ENCODE measurements at places on chromosomes 2 and 18. TPM values are rescaled to one million over a fixed set of nuclear protein-coding genes. Genes with fewer than 3 reads are reported as not detected.

- no peak for DNase-seq
Observed at GRCh38 chr2:163878718-163879117, 142.9 kb upstream of the FIGN start.

GRCh38 chr18:48607056-48607984, 68.5 kb downstream of the CTIF start:
- no peak for DNase-seq

GRCh38 chr2:103506812-103507211, 745.0 kb downstream of the TMEM182 start:
- DNase-seq, result no peak

DNA sequence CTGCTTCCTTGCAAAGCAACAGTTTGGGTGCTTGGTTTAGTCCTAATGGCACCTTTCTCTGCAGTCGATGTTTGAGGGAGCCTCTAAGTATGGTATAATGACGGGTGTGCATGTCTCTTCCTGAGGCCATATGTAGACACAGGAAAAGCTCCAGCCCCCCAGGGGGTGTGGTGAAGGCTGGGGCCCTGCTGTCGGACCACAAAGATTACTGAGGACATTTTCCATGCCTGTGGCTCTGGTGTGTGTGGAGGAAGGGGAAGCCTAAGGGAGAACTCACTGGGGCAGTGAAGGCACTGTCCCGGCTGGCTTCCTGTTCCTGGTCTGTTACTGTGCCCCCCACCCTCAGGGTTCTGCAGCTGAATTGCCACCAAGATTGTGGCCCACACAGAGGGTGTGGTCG, 187.1 kb downstream of the FHOD3 start:
- DNase-seq, result no peak

- no peak for DNase-seq
Observed at GRCh38 chr2:4144731-4145130, 441.4 kb downstream of the DCDC2C start.

- no peak for DNase-seq
Observed at GRCh38 chr2:177882501-177882900, 190.1 kb downstream of the PDE11A start.

DNA sequence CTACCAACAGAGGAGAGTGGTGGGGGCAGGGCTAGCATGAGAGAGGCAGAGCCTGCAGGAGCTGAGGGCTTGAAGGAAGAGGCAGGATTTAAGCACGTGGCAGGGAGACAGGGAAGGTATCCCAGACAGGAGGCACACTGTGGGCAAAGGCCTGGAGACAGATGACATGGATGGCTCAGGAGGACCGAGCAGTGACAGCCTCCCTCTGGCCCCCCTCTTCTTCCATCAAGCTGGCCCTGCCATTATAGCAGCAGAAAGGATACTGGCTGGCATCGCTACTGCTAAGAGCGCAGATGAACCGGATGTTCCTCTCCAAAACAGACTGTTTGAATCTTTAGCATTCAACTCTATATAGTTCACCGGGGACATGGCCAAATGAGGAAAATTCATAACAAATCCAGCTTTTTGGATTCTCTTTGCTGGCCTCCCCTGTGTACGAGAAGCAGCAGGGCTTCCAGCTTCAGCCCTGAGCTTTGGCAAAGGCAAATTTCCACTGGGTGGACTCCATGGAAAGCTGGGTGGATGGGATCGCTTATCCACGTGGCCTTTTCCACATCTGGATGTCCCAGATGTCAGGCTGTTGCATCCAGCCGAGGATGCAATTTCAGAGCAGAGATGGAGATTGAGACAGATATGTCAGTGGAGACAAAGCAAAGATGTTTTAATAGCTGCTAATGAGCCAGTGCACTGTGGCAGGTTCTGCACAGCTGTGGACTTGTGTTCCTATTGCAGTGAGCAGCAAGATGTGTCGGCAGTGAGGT, 36.2 kb downstream of the CAPN13 start:
- DNase-seq, result peak; percentile 89

DNA sequence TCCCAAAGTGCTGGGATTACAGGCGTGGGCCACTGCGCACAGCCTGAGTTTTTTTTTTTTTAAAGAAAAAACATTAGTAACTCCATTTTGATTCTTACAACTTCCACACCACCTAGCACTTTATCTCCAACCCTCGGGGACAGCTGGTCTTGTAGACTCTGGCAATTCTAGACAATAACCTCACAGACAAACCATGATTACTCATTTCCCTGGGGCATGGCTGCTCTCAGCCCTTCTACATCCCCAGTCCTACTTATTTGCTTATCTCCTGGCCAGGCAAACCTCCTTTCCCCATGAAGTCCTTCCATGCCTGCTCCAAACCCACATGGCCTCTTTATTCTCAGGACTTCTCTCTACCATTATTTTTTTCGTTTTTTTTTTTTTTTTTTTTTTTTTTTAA, 91.1 kb downstream of the ACTR3 start:
- DNase-seq, result no peak

Gene C18orf54
- 0.84 TPM for total RNA-seq

Gene DSG1
- not detected for total RNA-seq

Gene CTNNA2
- 0.42 TPM for total RNA-seq

Measured in esophagus muscularis mucosa (tissue), 4 donors.